ENCODE measurements at places on chromosomes 13 and 19. TPM values are rescaled to one million over a fixed set of nuclear protein-coding genes. Genes with fewer than 3 reads are reported as not detected.

The MAB21L1 gene
- total RNA-seq: not detected

The STK11 gene
- 110 TPM for total RNA-seq

The FUT2 gene
- 7.9 TPM for total RNA-seq

The ANGPTL8 gene
- total RNA-seq: not detected

The DYRK1B gene
- 5.8 TPM for total RNA-seq

The FFAR1 gene
- total RNA-seq: not detected

The MUC16 gene
- total RNA-seq: 0.26 TPM

The ZNF554 gene
- total RNA-seq: 3.9 TPM

The LILRA1 gene
- total RNA-seq: not detected

The ZBTB45 gene
- 3.4 TPM for total RNA-seq

The SELENOV gene
- not detected for total RNA-seq

The SIGLEC5 gene
- not detected for total RNA-seq

The GPX4 gene
- total RNA-seq: 274 TPM
